Epithelial cell of proximal tubule (primary cell): ENCODE measurements at places on chromosomes 7 and 10. TPM values are rescaled to one million over a fixed set of nuclear protein-coding genes. Genes with fewer than 3 reads are reported as not detected.

HELLS gene
- total RNA-seq: 42.3 and 71.1 TPM in 2 replicates

DNA sequence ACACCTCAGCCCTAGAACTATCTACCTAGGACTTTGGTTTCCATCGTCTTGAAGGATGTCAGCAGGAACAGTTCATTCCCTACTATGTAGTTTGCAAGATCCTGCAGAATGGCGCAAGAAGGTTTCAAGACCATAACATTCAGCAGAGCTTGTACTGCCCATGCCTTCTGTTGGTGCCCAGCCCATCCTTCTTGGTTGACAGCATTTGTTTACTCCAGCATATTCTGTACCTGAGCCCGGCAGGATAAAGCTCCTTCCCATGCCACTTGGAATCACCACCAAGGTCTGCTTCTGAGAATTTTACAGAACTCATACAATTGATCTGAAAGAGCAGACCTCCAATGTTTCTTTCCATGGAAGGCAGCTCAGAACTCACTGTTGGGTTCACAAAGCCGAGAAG lies 150.8 kb downstream of the ARID5B start:
- no peak for DNase-seq

BMPER gene
- 0.29 TPM in 2 replicates for total RNA-seq

CALML3 gene
- total RNA-seq: not detected in 2 replicates

GRCh38 chr7:23012186-23012585 lies 1.7 kb downstream of the HYCC1 start:
- no peak for DNase-seq

DNA sequence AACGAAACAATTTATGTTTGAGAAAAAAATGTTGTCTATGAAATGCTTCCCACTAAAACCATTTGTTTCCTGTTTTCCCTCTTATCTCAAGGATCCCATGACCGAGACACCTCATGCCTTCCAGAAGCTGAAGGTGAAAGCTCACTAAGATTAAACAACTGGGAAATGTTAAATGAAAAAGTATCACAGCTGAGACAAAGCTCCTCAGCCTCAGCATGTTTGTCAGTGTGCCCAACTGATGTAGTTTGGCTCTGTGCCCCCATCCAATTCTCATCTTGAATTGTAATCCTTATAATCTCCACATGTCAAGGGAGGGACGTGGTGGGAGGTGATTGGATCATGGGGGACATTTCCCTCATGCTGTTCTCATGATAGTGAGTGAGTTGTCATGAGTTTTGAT lies 327.3 kb downstream of the HTR7 start:
- no peak for DNase-seq

- no peak for DNase-seq
Observed at GRCh38 chr7:38886265-38886664, 22.7 kb downstream of the VPS41 start.

- no peak for DNase-seq
Observed at GRCh38 chr7:104242638-104243037, 34.8 kb upstream of the ORC5 start.

NPY4R gene
- not detected in 2 replicates for total RNA-seq

DNA sequence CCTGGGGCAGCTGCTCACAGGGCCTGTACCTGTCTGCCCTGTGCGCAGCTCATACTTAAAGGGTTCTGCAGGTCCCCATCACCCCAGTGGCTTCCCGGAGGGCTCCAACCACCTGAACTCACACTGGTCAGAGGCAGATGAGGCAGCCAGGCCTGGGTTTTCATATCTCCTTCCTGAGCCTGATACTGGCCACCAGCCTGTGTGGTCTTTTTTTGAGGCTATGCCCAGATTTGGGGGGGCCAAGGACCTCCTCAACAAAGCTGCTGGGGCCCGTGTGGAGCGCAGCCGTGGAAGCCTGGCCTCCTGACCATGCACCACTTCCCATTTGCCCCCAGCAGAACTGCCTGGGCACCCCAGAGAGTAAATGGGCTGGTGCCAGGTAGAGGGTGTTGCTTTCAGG lies 25.7 kb downstream of the PNLIPRP2 start:
- no peak for DNase-seq
